CD4-positive, alpha-beta T cell treated with Interleukin-2 at 100 ng/mL for 4 hours (primary cell): ENCODE measurements at places on chromosomes 4 and X.

DNA sequence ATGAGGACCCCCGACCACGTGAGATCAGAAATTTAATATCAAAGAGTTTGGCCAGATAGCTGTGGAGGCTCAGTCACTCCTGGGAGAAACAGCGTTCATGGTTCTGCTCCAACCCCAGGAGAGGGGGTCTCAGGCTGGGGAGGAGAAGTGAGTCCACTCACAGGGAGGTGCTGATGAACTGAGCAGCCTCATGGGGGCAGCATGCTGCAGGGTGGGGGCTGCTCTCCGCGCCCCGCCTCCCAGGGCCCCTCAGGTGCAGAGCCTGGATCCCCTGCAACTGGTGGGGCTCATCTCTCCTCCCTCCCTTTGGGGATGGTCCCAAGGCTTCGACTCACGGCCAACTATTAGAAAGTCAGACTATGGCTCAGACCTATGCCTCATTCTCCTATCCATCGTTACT lies 26.6 kb upstream of the C4orf50 start:
- no peak for DNase-seq

- DNase-seq, result no peak
Observed at GRCh38 chrX:84865113-84865512, 138.6 kb upstream of the APOOL start.

- no peak for DNase-seq
Observed at GRCh38 chr4:18294021-18294420, 272.5 kb upstream of the LCORL start.

- no peak for DNase-seq
Observed at GRCh38 chr4:40059362-40059761, 2.7 kb downstream of the N4BP2 start.

GRCh38 chr4:51870441-51871188 lies 27.7 kb downstream of the DCUN1D4 start:
- no peak for DNase-seq

GRCh38 chr4:148574502-148574901 lies 132.3 kb upstream of the NR3C2 start:
- DNase-seq, result no peak
